Activated gamma-delta T cell treated with Interleukin-2 at 50 U/mL for 16 hours (primary cell): ENCODE measurements at places on chromosomes 6 and 20.

DNA sequence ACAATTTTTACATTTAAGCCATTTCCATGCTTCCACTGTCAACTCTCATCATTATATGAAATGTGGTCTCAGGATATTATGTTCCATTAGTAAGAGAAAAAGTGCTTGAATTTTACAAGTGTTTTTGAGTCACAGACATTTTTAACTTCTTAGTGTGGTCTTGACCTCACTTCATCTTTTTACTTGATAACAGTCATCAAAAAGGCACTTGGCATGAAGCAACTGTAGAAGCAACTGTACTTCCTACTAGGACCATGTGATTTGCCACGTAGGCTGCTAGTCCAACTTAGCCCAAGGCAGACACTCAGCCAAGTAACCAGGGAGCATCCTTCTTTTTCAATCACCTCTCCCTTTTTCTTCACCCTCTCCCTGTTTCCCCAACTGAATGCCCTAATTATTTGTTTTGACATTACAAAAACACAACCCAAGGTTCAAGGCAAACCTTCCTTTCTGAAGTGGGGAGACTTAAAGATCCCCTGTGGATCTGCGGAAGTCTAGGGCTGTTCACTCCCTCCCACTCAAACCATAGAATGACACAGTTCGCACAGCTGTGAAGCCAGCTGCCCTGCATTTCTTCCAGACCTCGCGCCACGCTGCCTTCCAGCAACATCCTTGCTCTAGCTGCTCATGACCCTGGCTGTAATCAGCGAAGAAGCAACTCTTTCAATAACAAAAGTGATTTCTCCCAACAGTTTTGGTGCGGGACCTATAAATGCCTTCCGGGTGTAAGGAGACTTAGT lies 45.0 kb downstream of the PHACTR1 start:
- no peak for DNase-seq

DNA sequence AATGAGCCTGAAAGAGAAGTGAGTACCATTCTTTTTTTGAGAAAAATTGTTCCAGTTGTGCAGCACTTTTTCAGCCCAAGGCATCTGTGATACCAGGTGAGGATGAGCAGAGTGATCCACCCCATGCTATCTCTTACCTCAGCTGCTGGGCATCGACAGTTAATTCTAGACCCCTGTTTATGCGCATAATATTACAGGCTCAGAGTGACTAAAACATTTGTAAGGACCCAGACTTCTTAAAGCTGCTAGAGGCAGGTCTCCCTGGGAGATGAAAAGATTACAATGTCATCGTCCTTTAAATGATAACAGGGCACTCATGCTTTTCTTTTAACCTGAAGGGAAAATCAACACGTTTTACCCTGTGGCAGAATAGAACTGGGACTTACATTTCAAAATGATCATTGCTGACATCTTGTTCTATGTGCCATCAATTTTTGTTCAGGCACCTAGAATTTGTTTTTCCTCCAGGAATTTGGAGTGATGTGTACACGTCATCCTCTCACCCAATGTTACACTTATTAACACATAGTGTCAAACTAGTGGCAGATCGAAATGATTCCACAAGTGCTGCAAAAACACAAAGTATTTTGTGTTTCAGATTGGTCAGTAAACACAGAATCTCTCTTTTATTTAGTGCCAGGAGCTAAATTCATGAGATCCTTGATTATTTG lies 684.6 kb downstream of the UTRN start:
- DNase-seq: no peak

- no peak for DNase-seq
Observed at GRCh38 chr6:39752835-39753724, 27.9 kb upstream of the KIF6 start.

GRCh38 chr20:50744143-50744792 lies 12.9 kb downstream of the PARD6B start:
- DNase-seq: no peak

DNA sequence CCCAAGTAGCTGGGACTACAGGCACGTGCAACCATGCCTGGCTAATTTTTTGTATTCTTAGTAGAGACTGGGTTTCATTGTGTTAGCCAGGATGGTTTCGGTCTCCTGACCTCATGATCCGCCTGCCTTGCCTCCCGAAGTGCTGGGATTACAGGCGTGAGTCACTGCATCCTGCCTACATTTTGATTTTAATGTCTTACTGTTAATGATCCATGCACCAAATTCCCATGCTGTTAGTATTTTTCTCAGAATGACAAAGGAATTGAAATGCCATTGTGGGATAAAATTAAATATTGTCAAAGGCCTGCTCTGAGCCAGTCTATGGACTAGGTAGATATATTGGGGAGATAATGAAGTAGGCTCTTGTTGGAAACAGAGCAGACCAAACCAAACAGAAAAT lies 28.2 kb downstream of the CBFA2T2 start:
- no peak for DNase-seq

GRCh38 chr6:144736763-144737162 lies 451.6 kb downstream of the UTRN start:
- no peak for DNase-seq
